ENCODE measurements at places on chromosomes 16 and 17. TPM values are rescaled to one million over a fixed set of nuclear protein-coding genes. Genes with fewer than 3 reads are reported as not detected.

DNA sequence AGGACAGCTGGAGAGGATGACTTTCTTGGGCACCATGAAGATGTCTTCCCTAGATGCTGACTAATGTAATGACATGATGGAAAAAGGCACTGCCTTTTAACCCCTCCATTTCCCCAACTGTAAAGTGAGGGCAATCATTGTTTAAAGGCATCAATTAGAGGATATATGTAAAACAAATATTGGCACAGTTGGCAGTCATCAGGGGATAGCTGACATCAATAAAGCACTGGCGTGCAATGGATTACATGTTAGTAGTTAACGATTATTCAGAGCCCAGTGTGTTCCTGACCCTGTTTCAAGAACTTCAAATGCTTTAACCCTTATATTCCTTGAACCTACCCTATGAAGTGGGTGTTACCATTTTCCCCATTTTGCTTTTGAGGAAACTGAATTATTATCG is 100.7 kb downstream of the TMEM114 start:
- DNase-seq, result no peak

- DNase-seq, result no peak
These were observed 63.0 kb downstream of the PPM1E start for GRCh38 chr17:58818654-58819053.

DNA sequence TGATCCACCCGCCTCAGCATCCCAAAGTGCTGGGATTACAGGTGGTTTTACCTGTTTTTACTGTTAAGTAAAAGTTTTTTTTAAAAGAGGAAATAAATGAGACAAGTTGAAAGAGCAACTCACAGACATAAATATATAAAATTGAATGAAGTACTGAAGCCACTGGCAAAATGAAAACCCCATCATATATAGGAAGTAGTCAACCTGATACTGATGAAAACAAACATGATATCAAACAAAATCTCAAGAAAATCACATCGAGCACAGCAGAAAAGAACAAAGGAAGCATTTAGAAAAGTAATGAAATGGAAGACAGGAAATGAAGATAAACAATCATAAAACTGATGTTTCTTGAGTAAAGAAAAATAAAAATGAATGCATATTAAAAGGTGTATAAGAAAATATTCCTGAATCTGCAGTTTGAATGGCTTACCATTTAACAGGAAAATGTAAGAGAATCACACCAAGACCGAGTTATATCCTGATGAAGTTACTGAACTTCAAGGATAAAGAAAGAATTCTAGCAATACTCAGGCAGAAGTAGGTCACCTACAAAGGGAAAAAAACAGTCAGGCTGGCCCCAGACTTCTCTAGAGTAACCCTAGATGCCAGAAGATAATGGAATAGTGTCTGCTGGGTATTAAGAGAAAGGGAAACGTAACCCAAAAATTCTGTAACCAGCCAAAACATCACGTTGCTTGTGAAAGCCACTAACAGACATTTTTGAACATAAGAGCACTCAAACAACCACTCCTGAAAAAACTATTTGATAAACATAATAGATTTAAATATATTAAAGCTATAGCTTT is 31.5 kb downstream of the UBE2G1 start:
- DNase-seq, result no peak

The C16orf92 gene
- total RNA-seq, result not detected

GRCh38 chr16:87844809-87845208 is 24.5 kb downstream of the SLC7A5 start:
- no peak for DNase-seq

GRCh38 chr17:45149669-45150664 is 1.7 kb downstream of the HEXIM1 start:
- DNase-seq, result peak; percentile 63

DNA sequence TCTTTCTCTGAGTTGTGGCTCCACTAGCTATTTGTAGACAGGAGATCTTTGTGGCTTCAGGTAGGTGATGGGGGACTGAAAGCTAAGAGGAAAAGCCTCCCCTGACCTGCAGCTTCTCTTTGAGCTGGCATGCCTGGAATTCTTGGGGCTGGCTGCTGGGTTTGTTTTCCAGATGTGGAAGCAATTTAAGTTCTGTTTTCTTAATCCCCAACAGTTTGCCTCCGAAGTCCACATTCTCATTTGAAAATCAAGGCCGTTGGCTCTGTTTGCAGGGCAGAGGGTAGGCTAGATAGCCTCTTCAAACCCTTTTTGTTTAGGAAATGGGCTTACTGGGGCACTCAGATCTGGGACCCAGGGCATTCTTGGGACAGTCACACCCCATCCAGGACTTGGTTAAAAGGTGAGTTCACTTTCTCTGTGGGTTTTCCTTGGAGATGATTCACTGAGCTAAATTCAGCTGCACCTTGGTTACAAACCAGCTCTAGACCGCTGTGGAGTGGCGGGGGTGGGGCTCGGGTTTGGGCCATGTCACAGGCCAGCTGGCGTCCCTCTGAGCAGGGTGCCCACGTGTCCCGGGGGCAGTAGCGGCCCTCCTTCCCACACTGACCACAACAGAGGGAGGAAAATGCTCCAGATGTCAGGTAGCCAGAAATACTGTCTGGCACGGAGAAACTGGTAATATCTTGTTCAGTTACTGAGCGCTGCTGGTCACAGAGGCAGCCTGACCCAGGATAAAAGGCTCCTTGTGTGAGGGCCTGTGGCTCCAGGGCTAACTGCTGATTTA is 108.5 kb downstream of the RAB11FIP4 start:
- no peak for DNase-seq

The SYCE1L gene
- 0.32 TPM for total RNA-seq

The RFFL gene
- total RNA-seq, result 25.7 TPM

GRCh38 chr16:50718061-50718760 is 23.7 kb upstream of the CYLD start:
- no peak for DNase-seq

GRCh38 chr17:47818002-47818695 is 3.4 kb downstream of the OSBPL7 start:
- no peak for DNase-seq

The PRSS33 gene
- not detected for total RNA-seq

The CDH1 gene
- total RNA-seq, result 0.03 TPM

DNA sequence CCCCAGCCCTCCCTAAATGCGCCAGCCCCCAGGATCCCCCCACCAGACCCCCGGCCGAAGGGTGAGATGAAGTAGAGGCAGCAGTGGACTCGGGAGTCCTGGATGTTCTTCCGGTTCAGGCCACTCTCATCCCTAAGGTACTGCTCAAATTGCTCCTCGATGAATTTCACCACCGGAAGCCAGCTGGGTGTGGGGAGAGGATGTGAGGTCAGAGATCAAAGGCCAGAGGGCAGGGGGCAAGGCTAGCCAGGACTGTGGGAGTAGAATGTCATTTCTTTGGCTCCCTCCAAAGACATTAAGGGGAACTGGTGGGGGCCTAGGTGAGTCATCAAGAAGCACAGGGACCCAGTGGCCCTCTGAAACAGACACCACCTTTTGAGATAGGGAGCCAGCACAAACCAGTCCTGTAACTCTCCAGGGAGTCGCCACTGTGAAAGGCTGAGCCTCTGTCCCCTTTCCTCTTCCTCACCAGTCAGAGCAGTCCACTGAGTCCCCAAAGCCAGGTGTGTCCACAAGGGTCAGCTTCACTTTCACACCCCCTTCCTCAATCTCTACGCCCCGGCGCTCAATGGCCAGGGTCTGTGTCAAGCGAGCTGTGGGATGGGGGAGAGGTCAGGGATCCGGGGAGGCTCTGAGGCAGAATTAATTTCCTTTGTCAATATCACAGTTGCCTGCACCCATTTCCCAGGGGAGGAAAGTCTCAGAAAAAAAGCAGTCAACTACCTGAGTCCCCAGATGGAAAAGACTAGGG is 895 bp downstream of the SEPTIN1 start:
- DNase-seq, result no peak

DNA sequence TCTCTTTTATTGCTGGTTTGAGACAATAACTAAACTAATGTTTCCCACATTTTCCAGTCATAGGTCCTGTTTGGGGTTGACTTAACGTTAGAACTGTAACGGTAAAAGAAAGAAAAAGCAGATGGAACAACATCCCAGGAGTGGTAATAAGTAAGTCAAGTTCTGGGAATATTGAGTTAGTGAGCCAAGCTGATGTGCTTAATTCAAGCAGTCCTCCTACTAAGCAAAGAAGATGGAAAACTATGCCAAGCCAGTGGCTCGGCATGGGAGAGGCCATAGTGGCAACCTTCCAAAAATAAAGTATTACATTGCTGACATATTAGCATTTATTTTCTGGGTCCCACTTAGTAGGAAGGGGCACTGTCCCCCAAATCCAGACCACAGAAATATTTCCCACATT is 161.7 kb upstream of the CDH5 start:
- DNase-seq, result no peak

DNA sequence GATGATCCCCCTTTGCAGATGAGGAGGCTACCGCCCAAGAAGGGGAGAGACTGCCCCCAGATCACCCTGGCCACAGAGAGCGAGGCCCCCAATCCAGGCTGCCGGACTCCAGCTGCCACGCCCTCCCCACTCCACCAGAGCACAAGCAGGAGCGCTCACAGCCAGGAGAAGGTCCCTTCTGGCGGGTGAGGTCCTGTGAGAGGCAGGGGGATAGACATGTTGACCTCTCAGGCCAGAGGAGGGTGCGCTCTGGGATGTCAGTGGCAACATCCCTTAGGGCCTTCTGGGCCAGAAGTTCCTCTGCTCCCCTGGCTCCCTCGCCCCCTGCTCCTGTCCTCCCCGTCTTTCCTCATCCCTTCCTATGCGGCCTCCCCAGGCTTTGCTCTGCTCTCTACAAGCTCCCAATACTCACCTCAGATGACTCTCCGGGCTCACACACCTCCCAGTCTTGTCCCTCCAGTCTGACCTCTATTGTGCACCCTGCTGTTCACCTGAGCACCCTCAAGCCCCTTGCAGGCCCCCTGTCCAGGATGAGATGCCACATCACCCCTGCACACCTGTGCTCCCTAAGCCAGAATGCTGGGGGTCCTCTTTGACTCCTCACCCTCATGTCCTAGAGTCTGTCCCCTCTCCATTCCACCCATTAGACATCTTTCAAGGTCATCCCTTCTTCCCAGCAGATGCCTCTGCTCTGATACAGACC is 5.0 kb upstream of the NXPH3 start:
- DNase-seq, result no peak

GRCh38 chr17:1029922-1030644 is 33.2 kb downstream of the TIMM22 start:
- DNase-seq, result no peak

The VPS35 gene
- total RNA-seq, result 114 TPM

DNA sequence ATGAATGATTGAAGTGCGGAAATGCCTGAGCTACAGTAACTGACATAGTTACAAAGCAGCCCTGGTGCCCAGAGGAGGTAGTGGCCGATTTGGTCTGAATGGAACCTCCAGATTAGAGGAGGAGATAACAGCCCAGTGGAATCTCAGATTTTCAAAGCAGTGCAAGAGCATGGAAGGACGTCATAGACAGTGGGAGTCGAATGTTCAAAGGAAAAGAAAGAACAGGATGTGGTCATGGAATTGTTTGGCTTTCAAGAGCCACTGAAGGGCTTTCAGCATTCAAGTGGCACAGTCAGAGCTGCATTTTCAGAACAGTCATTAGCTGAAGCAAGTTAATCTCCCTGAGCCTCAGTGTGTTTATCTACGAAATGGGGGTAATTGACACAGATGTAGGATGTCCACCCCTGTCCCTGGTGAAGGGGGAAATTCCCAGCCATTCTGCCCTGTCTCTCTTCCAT is 104.6 kb upstream of the CACNG3 start:
- DNase-seq, result peak; percentile 51

GRCh38 chr17:14361945-14362508 is 61.1 kb downstream of the HS3ST3B1 start:
- peak; percentile 11 for DNase-seq

DNA sequence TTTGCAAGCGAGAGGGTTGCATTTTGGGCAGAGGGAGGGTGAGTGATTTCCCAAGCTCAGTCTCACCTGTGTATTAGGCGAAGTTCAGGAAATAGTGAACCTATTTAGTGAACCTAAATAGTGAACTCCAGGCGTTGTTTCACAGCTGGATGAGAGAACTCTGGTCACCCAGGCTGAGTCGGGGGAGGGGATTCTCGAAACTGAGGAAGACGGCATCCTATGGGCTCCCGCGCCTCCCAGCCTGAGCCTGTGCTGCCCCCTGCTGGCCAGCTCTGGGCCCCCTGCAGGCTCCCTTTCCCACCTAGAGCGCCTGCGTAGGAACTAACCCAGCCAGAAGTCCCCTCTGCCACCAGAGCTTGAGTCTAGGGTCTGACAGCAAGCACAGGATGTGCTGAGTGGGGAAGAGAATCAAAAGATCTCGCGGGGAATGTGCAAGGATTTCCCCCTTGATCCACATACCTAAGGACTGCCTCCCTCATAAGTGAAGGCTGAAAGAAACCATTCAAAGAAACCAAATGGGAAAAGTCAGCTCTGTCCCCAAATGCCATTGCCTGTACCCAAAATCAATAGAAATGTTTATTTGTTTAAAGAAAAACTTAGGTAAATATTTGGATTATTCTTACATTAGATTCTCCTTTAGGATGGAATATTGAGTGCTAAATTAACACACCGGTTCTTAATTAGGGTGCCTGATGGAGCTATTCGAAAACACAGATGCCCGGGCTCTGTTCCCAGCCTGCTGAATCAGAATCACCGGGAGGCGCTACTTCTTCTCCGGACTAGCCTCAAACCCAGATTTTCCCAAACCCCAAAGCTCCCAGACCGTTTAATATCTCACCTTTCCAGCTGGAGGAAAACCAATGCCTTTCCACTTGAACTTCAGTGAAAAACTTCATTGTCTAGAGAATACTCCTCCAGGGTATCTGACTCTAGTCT is 14.8 kb upstream of the MARVELD3 start:
- DNase-seq, result peak; percentile 64

The RNF43 gene
- 0.08 TPM for total RNA-seq

DNA sequence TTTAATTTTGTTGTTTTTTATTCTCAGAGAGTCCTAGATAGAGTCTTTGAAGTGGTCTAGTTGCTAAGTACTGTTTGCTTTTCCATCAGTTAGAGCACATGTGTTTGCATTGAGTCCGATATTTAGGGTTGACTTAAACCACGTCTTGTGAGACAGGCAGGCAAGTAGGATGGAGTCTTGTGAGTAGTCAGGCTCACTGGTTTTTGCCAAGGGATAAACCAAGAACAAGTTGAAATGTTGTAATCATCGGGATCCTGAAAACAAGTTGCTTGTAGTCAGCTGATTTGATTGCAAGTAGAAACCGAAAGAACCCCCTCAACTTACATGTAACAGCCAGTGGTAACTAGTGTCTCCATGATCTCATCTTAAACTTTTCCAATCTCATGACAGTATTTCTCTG is 17.2 kb downstream of the ATP6V0A1 start:
- no peak for DNase-seq

The GPR179 gene
- total RNA-seq, result not detected

The SEZ6L2 gene
- 13.8 TPM for total RNA-seq

GRCh38 chr16:14454391-14454790 is 175.7 kb downstream of the PARN start:
- no peak for DNase-seq

GRCh38 chr17:49216482-49216881 is 6.0 kb downstream of the ABI3 start:
- no peak for DNase-seq

DNA sequence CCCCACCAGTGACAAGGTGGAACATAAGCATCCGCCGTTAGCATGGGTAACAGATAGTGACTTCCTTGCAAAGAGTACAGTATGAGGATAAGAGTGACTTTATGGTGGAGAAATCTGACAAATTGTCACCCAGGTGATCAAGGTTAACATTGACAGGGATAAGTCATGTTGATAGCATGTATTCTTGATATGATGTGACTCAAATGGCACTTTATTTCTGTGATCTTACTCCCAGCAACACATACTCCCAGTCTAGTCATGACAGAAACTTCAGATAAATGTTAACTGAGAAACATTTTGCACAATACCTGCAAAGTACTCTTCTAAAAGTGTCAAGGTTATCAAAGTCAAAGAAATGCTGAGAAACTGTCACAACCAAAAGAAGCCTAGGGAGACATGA is 588.6 kb upstream of the KIF2B start:
- no peak for DNase-seq

All from SJSA1 (cell line).